ENCODE measurements at places on chromosomes 6 and 20.
A peak's percentile ranks its signal among the peaks of the same experiment; 100 is the strongest.

DNA sequence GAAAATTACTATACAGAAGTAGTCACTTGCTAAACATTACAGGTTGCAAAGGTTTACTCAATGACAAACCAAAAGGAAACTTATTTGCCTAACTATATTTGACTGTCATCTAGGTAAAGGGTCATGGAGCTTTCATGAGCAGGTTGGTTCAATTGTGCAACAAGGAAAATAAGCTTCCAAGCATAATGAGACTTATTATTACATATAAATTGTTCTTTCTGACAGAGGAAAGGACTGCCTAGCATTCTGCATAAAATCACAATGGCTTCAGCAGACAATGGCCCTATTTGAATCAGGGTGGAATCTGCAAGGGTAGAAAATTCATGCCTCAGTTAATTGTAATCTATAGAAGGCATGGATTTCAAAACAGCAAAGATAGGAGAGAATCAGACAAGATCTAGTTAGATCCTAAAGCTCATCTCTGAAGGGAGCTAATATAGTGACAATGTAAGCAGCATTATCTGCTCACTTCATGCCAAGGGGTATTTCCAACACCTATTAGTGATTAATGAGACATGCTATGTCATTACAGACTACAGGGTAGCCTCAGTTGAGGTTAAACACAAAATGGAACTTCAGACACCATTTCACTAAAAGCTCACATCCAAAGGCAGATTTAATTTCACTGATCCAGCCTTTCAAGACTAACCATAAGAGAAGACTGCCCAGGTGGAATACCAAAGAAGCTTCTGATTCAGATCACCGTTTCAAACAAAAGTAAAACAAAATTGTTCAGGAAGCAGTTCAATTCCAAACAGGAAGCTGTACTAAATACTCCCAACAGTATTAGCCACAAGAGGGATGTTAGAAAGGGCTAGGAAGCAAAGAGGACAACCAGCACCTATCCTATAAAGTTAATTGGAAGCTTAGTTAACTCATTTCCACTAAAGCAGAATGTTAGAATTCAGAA is 8.5 kb downstream of the STAU1 start:
- H3K4me1 ChIP-seq, result peaks cover 2% of the 10 kb centered on the region
- H3K4me3 ChIP-seq, result no peak overlapping the region
- H3K36me3 ChIP-seq, result no peaks in the 10 kb centered on the region

DNA sequence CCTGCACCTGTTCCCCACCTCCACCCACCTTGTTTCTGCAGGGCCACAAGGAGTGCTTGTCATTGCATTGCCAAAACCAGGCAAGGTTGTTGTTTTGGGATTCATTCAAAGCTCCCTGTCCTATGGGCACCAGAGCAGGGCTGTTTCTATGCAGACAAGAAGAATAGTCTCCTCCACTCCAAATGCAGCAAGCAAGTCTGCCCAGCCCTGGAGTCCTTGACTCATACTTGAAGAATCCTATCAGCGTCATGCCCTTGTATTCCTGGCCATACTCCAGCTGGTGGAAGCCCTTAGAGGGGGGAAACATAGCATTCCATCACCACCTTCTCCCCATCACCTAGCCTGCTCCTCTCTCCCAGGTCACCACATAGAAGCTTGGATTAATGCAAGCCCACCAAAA is 145.3 kb upstream of the ECI2 start:
- DNase-seq, result peak; percentile 93
- H3K27me3 ChIP-seq, result peaks cover 5% of the 10 kb centered on the region
- H3K4me3 ChIP-seq, result no peak overlapping the region
- no peak overlapping the region for H3K27ac ChIP-seq
- H3K4me1 ChIP-seq, result peaks cover 4% of the 10 kb centered on the region

GRCh38 chr6:22468256-22468965 is 101.0 kb upstream of the HDGFL1 start:
- no peak for DNase-seq
- H3K27ac ChIP-seq, result no peak overlapping the region
- no peaks in the 10 kb centered on the region for H3K36me3 ChIP-seq

DNA sequence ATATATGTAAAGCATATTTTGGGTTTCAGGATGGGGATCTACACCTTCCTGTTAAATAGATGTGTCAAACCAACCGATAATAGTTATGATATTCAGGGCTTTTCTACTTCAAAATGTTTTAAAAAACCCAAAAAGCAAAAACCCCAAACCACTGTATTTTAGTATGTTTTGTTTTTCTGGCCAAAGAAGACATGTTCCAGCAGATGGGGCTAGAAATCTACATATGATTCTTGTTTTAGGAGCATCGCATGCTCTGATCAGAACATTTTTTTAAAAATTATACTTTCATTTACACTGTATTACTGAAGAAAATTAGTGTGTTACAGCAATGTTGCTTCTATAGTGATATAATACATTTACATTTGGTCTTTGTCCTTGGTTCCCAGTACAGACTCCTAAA is 11.0 kb downstream of the RMND1 start:
- DNase-seq, result peak; percentile 34
- H3K27ac ChIP-seq, result no peak overlapping the region
- no peaks in the 10 kb centered on the region for H3K36me3 ChIP-seq
- H3K4me3 ChIP-seq, result no peak overlapping the region
- H3K4me1 ChIP-seq, result peaks cover 5% of the 10 kb centered on the region

- no peaks in the 10 kb centered on the region for H3K36me3 ChIP-seq
- H3K27me3 ChIP-seq, result no peaks in the 10 kb centered on the region
- no peak for DNase-seq
- H3K4me1 ChIP-seq, result no peaks in the 10 kb centered on the region
- H3K4me3 ChIP-seq, result no peak overlapping the region
- H3K27ac ChIP-seq, result no peak overlapping the region
Observed at GRCh38 chr6:139509167-139509566, 134.7 kb upstream of the CITED2 start.
